ENCODE measurements at places on chromosomes 12 and 14. TPM values are rescaled to one million over a fixed set of nuclear protein-coding genes. Genes with fewer than 3 reads are reported as not detected.

DNA sequence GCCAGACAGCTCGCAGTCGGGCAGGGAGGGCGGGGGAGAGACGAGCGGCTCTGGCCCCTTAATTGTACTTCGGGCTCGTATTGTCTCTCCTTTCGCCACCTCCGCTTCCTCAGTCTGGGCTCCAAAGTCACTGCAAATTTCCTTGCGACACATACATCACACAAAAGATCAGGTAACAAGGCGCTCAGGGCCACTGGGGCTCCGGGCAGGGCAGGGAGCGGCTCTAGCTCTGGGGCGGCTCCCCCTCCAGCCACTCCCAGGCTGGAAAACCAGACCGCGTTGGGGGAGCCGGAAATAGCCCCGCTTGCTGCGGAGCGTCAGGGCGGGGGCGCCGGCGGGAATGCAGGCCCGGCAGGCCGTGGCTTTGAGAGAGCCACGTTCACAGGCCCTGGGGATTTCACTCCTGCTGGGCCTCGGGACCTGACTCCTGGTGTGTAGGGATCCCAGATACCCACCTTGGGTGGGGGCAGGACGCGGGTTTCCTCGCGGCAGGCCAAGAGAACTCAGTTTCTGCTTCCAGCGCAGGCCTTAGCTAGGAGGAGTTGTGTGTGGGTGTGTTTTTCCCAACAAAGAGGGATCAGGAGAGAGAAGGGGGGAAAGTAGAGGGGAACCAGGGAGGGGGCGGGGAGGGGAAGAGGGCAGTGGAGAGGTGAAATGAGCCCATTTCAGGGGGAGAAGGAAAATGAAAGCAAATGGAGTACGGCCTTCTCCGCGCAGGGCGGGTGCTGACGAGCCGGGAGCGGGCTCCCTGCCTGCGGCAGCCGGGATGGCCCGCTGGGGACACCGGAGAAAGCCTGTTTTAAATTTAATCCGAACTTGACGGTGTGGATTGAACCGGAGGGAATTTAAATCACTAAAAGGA lies 4.4 kb upstream of the HOXC9 start:
- peaks cover 27% of the 10 kb centered on the region for H3K4me1 ChIP-seq
- no peaks in the 10 kb centered on the region for H3K36me3 ChIP-seq
- DNase-seq = peak; percentile 47
- peaks cover 83% of the 10 kb centered on the region for H3K27me3 ChIP-seq

DNA sequence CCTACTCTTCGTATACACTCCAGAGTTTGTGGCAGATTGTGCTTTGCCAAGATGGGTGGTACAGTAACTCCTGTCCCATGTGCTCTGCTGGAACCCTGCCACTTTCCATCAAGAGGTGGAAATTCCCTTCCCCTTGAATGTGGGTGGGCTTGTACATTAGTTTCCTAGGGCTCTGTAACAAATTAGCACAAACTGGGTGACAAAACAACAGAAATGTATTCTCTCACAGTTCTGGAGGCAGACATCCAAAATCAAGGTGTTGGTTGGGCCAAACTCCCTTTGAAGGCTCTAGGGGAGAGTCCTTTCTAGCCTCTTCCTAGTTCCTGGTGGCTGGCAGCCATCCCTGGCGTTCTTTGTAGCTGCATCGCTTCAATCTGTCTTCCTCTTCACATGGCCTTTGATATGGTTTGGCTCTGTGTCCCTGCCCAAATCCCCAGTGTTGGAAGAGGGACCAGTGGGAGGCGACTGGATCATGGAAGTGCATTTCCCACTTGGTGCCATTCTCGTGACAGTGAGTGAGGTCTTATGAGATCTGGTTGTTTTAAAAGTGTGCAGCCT lies 117.5 kb downstream of the VRK1 start:
- H3K4me3 ChIP-seq = no peak overlapping the region
- no peak overlapping the region for H3K27ac ChIP-seq

- no peak for DNase-seq
- no peaks in the 10 kb centered on the region for H3K27me3 ChIP-seq
- H3K4me1 ChIP-seq = peaks cover 29% of the 10 kb centered on the region
- peaks cover 3% of the 10 kb centered on the region for H3K36me3 ChIP-seq
- no peak overlapping the region for H3K27ac ChIP-seq
These were observed 61.6 kb downstream of the SPPL3 start for GRCh38 chr12:120842595-120842994.

DNA sequence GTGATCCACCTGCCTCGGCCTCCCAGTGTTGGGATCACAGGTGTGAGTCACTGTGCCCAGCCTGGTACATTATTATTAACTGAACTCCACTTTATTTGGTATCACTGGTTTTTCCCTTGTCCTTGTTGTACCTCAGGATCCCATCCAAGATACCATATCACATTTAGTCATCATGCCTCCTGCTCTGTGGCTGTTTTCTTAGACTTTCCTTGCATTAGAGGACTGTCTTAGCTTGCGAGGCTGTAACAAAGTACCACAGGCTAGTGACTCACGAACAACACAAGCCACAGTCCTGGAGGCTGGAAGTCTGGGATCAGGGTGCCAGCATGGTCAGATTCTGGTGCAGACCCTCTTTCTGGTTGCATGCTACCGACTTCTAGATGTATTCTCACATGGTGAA lies 12.2 kb downstream of the KLC1 start:
- no peak overlapping the region for H3K27ac ChIP-seq
- H3K4me3 ChIP-seq = no peak overlapping the region
- peaks cover 30% of the 10 kb centered on the region for H3K4me1 ChIP-seq
- DNase-seq = no peak
- H3K27me3 ChIP-seq = no peaks in the 10 kb centered on the region

DNA sequence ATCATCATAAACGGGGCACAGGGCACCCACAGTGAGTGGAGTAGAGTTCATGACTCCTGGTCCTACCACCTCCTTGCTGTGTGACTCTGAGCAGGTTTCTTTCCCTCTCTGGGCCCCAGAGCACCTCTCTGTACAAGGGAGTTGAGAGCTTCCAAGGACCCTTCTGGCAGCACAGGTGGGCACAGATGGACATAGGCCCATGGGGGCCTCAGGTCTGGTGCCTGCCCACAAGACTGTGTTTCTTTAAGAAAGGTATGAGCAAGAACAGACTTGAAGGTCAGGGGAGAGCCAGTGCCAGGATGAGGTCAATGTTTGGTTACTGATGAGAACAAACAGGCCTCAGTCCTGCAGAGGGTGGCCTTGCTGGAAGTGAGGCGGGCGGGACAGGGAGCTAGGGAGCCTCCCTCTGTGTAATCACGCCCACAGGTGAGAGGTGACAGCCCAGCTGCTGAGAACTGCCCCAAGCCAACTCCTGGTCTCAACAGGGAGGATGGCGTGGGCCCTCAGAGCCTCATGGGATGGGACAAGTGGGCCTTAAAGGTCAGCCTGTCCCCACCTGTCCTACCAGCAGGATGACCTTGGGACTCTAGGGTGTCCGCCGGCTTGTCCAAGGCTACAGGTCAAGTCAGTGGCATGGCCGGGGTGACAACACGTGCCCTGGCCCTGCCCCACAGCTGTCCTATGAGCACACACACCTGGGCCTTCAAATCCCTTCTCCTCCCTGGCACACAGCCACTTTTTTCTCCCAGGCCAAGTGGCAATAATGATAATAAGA lies 49.1 kb downstream of the CCDC85C start:
- no peak overlapping the region for H3K27ac ChIP-seq
- H3K27me3 ChIP-seq = no peaks in the 10 kb centered on the region
- no peak overlapping the region for H3K4me3 ChIP-seq

DNA sequence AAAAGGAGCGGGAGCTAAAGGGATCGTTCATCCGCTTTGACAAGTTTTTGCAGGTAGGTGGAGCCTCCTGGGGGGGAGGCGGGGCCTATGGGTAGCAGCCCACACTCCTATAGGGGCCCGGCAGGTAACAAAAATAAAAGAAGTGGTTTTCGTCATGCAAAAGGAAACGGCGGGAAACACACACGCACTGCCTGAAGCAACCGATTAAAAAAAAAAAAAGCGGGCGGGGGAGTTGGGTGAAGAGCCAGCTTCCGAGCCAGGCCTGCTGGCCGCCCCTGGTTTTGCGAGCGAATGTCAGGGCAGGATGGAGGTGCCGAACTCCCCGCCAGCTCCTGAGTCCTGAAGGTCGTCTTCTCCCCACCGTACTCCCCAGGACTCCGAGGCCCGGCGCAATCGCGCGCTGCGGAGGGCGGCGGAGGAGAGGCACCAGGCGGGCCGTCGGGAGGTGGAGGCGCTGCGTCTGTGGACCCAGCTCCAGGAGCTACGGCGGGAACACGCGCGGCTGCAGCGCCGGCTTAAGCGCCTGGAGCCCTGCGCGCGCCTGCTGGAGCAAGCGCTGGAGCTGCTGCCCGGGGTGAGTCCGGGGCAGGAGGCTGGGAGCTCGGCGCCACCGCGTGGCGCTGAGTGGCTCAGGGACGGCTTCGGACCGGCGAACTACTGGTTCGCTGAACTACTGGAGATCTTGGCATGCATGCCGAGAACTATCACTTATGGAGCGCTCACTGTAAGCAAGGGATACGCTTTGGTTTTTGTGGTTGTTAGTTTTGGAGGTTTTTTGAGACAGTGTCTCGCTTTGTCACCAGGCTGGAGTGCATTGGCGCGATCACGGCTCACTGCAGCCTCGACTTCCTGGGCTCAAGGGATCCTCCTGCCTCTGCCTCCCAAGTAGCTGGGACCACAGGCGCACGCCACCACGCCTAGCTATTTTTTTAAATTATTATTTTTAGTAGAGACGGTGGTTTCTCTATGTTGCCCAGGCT lies 3.6 kb downstream of the CFAP73 start:
- peaks cover 5% of the 10 kb centered on the region for H3K36me3 ChIP-seq
- peaks cover 17% of the 10 kb centered on the region for H3K4me1 ChIP-seq
- H3K27me3 ChIP-seq = peaks cover 11% of the 10 kb centered on the region
- peak overlapping the region; percentile 69 for H3K4me3 ChIP-seq
- peak overlapping the region; percentile 47 for H3K27ac ChIP-seq

DNA sequence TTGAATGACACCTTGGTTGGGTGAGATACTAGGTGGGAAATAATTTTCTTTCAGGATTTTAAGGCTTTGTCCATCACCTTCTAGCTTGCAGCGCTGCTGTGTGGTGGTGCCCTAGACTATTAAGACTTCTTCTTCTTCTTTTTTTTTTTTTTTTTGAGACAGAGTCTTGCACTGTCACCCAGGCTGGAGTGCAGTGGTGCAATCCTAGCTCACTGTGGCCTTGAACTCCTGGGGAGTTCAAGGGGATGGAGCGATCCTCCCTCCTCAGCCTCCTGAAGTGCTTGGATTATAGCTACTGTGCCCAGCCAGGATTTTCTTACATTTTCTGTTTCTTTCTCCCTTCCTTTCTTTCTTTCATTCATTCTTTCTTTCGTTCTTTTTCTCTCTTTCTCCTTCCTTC lies 10.3 kb upstream of the MTA1 start:
- peaks cover 17% of the 10 kb centered on the region for H3K27me3 ChIP-seq
- H3K36me3 ChIP-seq = no peaks in the 10 kb centered on the region
- no peak overlapping the region for H3K4me3 ChIP-seq
- no peak for DNase-seq

VASH1 gene
- total RNA-seq = 5.3 TPM

GRCh38 chr12:48998497-48999353 lies 450 bp downstream of the DDN start:
- no peak overlapping the region for H3K27ac ChIP-seq
- H3K27me3 ChIP-seq = peaks cover 48% of the 10 kb centered on the region
- H3K36me3 ChIP-seq = peaks cover 30% of the 10 kb centered on the region
- H3K4me1 ChIP-seq = peaks cover 26% of the 10 kb centered on the region
